ENCODE measurements at places on chromosomes 7 and 10.

GRCh38 chr10:130378556-130379400 is 242.6 kb downstream of the GLRX3 start:
- DNase-seq = no peak

GRCh38 chr10:33841678-33842077 is 507.2 kb upstream of the NRP1 start:
- DNase-seq = no peak

DNA sequence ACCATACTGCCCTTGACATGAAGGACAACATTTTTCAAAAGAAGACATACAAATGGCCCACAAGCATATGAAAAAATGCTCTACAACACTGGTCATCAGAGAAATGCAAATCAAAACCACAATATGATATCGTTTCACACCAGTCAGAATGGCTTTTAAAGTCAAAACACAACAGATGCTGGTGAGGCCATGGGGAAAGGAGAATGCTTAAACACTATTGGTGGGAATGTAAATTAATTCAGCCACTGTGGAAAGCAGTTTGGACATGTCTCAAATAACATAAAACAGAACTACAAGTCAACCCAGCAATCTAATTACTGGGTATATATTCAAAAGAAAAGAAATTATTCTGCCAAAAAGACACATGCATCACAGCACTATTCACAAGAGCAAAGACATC is 4.2 kb upstream of the NT5C3A start:
- no peak for DNase-seq

- DNase-seq = no peak
These were observed 5.4 kb downstream of the WDR86 start for GRCh38 chr7:151404216-151405011.

DNA sequence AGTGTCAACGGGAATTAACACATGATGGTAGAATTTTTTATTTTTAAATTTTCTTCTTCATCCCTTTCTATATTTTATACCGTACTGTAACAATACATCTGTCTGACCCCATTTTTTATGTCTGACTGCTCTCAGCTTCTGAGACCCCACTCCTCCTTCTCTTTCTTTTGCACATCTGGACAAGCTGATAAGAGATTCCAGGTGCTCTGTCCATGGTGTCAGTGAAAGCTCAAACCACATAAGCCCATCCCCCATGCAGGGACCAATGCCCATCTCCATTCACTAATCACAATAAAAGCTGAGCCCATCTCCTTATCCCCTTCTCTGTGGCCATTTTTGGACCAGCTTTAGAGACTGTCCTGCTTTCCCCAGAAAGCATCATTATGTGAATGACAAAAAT is 8.7 kb downstream of the GSDME start:
- DNase-seq = no peak

GRCh38 chr7:101635484-101635883 is 6.4 kb upstream of the MYL10 start:
- DNase-seq = no peak

GRCh38 chr10:58672845-58673244 is 160.2 kb downstream of the BICC1 start:
- DNase-seq = no peak

DNA sequence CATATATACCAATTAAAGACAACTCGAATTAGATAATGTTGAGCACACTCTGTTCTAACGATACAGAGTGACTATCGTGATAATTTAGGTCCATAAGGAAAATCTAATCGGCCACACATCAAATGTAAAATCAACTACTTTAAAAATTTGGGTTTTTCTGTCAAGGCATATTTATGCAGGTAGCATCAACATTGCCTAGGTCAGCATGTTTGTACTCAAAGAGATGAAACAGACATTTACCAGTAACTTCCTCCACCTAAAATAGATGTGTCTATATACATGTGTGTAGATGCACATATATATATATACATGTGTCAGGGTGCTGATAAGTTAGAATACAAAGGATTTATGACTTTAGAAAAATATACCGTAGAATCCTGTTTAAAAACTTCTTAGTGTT is 22.0 kb downstream of the PSMC2 start:
- DNase-seq = no peak

GRCh38 chr10:52472406-52473146 is 158.5 kb downstream of the DKK1 start:
- no peak for DNase-seq

DNA sequence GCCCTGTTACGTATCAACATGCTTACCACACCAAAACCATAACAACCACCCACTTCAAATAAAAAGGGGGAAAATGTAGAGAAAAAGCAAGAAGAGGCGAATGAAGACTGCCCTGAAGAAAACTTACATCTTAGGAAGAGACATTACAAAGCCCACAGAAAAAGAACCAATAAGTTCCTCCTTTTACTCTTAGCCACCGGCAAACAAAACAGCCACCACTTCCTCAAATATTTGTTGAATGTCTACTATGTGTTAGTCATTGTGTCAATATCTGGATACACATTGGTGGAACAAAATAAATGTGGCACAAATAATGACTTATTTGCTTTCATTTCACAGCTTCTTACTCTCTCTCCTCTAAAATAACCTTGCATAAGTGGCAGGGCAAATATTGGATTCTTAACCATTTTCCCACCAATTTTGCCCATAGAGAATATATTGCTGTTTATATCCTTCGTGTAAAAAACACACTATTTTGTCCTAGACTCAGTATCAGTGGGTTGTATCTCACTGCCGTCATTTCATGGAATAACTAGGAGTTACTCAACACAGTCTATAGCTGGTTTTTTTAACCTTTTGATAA is 106.8 kb downstream of the ANK3 start:
- DNase-seq = peak; percentile 66

DNA sequence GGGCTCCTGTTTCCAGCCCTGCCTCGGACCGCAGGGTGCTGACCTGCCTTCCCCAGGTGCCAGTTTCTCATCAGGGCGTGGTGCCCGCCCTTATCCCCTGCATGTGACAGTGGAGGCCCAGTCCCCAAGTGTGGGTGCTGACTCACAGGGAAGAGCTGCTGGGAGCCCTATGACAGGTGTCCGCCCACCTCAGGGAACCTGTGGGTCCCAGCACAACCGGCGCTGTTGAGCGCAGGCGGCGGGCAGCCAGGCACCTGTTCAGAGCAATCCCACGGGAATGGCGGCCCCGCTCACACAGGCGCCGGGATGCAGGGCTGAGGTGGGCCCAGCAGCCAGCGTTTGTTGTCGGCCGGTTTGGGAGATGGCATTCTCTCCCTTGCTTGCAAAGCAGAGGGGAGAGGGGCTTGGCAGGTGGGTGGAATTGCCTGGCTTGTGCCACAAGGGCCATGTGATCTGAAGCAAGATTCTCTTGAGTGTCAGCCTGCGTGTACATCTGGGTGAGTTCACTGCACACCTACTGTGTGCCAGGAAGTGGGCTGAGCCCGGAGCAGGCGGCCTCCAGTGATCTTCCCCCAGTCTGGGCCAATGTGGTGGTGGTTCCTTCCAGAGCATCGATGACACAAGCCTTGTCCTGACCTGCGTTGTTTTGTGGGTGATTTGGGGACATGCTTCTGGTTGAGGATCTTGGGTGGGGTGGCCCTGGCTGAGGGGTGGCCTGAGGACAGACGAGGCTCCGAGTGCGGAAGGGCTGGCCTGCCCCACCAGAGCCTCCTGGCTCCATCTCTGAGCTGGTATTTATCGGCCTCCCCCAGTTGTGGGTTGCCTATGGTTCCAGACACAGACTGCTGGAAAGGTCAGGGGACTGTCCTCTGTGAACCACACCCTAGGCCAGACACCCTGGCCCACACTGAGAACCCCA is 2.4 kb downstream of the PWWP2B start:
- DNase-seq = no peak

- no peak for DNase-seq
These were observed 21.5 kb downstream of the CLDN12 start for GRCh38 chr7:90424720-90425119.

DNA sequence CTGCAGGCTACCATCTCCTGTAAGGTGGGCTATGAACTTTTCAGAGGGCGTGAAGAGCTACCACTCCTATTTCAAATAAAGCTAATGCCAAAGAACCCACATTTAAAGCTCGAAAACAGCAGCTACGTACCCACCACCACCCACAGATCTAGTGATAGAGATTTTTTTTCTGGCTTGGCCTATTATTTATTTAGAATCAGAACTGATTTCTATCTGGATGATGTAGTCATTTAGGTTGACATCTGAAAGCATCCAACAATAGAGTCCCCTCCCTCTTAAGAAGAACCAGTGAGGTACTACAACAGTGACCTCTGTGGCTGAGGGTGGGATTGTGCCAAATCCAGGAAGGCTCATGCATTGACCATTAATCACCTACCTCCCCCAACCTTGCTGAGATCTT is 113.8 kb upstream of the ADO start:
- DNase-seq = no peak

DNA sequence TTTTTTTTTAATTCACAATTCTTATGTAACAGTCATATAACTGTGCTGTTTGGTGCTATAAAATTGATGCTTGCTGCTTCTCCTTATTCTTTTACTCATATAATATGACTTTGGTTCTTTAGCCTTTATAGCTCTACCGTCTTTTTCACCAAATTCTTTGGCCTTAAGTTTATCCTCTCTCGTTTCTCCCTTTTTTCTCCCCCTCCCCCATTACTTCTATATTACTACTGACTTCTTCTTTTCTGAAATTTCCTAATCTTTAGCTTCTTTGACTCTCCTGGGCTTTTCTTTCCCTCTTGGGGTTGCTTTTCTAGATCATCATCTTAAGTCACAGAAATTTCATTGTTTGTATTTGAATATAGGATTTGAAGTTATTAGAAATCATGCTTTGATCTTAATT is 3.8 kb downstream of the BCCIP start:
- DNase-seq = no peak

GRCh38 chr7:43260980-43261878 is 148.8 kb downstream of the HECW1 start:
- DNase-seq = no peak

- DNase-seq = no peak
These were observed 16.8 kb upstream of the TSPAN12 start for GRCh38 chr7:120874722-120875121.

GRCh38 chr7:40493609-40494051 is 358.8 kb downstream of the SUGCT start:
- DNase-seq = no peak

DNA sequence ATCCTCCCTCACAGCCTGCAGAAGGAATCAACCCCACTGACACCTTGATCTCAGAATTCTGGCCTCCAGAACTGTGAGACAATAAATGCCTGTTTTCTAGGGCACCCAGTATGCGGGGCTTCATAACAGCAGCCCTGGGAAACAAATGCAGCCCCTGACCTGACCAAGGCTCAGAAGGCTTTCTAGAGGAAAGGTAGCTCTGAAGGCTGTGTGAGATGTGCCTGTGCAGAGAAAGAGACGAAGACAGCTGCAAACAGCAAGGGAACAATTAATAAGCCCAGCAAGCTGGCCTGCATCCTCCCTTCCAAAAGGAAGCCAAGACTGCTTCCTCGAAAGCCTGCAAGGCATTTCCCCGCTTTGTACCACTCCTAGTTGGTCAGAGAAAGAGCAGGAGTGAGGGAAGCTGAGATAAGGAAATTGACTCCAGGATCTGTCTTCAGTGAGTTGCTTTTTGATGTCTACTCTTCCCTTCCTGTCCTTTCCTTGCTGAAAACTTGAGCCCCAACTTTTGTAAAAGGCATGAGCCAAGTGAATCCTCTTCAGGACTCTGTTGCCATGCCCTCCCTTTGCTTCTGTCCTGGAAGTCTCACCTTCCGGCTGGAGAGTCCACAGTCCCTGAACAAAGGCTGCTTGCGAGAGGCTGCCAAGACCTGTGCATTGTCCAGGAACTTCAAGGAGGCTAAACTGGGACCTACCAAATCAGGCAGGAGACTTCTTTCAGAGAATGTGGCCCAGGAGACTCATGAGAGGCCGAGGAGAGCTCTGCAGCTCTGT is 71.2 kb upstream of the ARID5B start:
- no peak for DNase-seq

DNA sequence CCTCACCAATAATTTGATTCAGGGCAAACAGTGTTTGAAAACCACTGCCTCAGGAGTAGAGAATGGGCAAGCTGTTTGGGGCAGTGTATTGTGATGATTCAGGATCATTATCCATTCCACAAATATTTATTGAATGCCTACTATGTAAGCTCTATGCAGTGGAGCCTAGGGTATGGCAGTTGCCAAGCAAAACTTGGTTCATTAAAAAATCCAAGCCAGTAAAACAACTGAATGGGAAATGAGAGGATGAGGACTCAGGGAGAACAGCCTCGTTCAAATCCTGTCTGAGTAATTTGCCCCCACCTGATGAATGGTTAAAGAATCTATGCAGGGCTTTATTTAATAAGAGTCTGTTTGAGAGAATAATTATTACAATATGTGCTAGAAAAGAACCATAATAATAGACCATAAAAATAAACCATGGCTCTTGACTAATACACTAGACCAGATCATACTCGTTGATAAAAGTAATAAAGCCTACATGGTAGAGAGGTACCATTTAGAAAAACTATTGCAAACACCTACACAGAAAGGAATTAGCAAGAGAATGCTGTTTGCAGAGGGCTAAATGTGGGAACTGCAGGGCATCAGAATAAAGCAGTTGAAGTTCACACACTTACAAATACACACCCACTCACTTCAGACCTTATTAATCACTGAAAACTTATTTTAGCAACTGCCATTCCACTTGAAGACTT is 71.7 kb downstream of the CREB5 start:
- DNase-seq = no peak

DNA sequence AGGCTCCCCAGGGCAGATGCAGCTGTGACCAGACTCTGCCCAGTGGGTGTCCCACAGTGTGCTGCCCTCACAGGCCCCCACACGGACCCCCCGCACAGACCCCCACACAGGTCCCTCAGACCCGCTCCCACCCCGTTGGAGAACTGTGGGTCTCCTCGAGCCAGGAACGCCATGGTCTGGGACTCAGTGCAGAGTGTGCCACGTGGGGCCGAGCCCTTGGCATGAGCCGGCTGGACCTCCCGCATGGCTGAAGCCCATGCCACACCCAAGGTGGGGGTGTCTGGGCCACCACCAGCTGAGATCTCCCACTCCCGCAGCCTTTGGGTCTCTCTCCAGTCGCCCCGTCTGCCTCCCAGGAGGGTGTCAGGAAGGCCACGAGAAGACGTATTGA is 34.3 kb downstream of the JAKMIP3 start:
- DNase-seq = no peak

DNA sequence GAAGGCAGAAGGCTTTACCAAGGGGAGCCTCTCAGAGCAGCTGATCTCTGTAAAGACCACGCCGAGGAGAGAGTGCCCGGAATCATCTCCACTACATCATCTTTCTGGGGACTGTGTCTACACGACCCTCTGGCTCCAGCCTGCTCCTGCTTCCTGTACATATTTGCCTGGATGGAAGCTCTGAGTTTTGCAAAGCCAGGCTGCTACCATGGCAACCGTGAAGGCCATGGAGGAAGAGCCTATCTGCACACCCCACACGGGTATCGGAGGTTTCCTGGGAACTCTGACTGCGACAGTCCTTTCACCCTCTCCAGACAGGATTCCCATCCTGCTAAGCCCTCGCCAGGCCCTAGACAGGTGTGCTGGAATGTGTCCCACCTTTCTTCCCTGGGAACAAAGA is 83.4 kb upstream of the TNRC18 start:
- no peak for DNase-seq

GRCh38 chr7:6340241-6340640 is 67.8 kb upstream of the CYTH3 start:
- DNase-seq = no peak
